ENCODE measurements at places on chromosomes 12 and 14. TPM values are rescaled to one million over a fixed set of nuclear protein-coding genes. Genes with fewer than 3 reads are reported as not detected.

GRCh38 chr12:108613548-108613947 lies 15.7 kb upstream of the TMEM119 start:
- no peak for DNase-seq

DNA sequence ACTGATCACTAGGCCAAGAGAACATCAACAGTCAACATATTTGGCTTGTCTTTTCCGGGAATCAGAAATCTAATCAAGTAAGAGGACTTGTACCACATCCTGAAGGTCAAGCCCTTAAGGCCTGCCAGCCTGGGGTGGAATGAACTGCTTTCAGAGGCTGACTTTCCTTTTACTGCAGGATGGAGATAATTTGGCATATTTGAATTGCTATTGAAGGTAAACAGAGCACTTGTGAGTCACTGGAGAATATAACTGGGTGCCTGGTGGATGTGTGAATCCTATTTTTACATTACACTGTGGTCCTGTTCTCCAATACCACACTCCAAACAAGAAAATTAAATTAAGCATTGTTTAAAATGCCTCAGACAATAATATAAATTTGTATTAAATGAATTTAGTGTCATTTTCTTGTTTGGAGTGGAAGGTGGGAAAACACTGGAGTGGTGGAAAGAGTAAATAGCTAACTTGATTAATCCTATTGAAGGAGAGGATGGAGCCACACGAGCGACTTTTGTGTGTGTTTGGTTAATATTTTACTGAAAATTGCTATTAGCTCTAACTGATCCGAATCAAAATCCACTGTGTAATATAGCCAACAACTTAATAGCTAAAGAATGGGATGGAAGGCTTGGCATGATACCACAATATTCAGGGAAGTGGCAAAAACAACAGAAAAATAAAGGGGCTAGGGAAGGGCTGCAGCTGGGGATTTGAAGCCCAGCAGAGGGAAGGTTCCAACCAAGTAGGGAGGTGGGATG lies 89.4 kb downstream of the OTX2 start:
- no peak for DNase-seq

DNA sequence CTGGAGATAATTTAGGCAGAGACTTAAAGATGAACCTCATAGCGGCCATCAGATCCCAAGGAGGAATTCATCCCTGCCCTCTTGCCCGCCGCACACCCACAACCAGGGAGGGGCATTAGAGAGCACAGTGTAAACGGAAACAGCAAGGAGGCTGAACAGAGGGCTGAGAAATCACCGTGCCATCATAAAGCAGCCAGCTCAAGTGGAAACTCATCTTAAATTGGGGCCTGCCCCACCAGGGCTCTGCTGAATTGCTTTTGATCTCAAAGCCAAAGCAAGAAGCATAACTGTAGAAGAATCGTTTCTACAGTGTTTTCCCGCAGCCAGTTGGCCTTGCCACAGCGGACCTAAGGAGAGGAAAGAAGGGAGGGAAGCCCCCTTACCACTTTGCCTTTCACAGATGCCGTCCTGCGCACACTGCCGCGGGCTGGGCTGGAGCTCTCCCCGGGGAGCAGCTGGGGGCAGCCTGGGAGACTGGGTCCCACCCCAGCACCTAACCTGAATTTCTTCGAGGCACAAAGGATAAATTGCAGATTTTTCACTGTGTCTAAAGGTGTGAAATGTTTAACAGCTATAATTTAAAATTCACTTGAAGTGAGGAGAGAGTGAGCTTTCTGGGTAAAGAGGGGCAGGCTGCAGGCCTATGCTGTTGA lies 51.8 kb upstream of the MMP17 start:
- DNase-seq = no peak

Gene NYNRIN
- total RNA-seq = 38.3 TPM

GRCh38 chr12:66352197-66352596 lies 49.9 kb downstream of the HELB start:
- DNase-seq = peak; percentile 17

GRCh38 chr12:57896434-57897201 lies 44.7 kb upstream of the ATP23 start:
- peak; percentile 42 for DNase-seq

Gene B3GNT4
- total RNA-seq = 0.91 TPM
